ENCODE measurements at places on chromosomes 5 and 9.

GRCh38 chr5:146238973-146239372, 35.6 kb downstream of the RBM27 start:
- DNase-seq, result no peak
- peaks cover 42% of the 10 kb centered on the region for H3K36me3 ChIP-seq
- no peaks in the 10 kb centered on the region for H3K4me1 ChIP-seq
- H3K4me3 ChIP-seq, result no peak overlapping the region
- H3K27ac ChIP-seq, result no peak overlapping the region

DNA sequence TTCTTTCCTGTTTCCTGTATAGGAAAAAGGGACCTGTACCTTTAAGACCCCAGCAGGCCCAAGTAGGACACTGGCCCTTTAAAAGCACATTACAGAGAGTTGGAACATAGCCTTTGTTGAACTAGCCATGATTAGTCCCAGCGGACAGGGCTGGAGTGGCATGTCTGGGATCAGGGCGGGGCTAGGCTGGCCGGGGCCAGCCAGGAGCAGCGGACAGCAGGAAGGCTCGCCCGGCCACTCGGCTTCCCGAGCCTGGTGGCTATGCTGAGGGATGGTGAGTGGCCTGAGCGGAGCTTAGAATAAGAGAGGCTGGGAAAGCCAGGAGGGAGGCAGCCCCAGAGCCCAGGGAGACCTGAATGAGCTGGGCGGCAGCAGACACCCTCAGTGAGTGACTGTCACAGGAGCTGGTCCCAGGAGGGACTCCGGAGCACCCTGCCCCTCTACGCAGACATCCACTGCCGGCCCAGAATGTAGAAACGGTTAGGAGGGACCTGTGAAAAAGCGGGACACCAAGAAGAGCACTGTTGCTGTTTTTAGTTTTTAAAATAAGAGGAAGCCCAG, 92.1 kb downstream of the DAB2IP start:
- DNase-seq, result peak; percentile 82
- peaks cover 77% of the 10 kb centered on the region for H3K4me1 ChIP-seq
- H3K27ac ChIP-seq, result peak overlapping the region; percentile 91
- H3K4me3 ChIP-seq, result peak overlapping the region; percentile 40

DNA sequence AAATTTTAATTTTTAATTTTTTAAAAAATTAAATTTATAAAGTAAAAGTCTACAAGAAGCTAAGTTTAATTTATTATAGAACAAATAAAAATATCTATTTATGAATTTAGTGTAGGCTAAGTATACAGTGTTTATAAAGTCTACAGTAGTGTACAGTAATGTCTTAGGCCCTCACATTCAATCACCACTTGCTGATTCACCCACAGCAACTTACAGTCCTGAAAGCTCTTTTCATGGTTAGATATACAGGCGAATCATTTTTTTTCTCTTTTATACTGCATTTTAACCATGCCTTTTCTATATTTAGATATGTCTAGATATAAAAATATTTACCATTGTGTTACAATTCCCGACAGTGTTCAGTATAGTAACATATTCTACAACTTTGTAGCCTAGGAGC, 55.9 kb downstream of the PCSK1 start:
- DNase-seq, result no peak
- H3K4me1 ChIP-seq, result no peaks in the 10 kb centered on the region
- no peak overlapping the region for H3K27ac ChIP-seq

GRCh38 chr5:151243127-151243526, 9.9 kb upstream of the GM2A start:
- no peaks in the 10 kb centered on the region for H3K36me3 ChIP-seq
- no peak overlapping the region for H3K27ac ChIP-seq
- no peaks in the 10 kb centered on the region for H3K4me1 ChIP-seq
- no peak for DNase-seq

DNA sequence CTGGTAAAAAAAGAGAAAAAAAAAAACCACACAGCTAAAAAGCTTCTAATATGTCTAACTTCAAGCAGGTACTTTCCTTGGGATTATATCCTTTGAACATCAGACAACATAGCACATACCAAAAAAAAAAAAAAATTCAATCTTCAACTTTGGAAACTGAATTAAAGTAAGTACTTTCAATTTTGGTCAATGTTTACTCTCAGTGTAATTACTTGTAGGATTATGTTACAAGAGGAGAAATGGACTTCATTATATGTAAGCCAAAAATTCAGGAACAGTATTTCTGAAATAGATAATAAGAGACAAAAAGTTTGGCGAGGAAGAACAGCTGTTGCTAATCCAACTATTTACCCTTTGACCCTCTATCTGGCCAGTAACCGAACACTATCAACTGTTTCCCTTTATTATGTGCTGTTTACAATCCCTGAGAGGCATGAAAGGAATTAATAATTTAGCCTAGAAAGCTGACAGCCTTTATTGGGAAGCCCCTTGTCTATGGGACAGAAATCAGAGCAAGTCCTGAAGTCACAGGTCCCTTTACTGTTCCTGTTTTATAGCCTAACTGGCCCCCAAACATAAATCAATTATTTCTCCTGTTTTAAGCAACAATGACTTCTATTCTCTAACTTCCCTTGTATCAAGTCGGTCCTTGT, 46.6 kb downstream of the NR6A1 start:
- no peaks in the 10 kb centered on the region for H3K36me3 ChIP-seq
- H3K27ac ChIP-seq, result peak overlapping the region; percentile 48
- H3K4me1 ChIP-seq, result peaks cover 17% of the 10 kb centered on the region
- no peak overlapping the region for H3K4me3 ChIP-seq
- no peaks in the 10 kb centered on the region for H3K27me3 ChIP-seq
